ENCODE measurements at places on chromosomes 13 and 19.

DNA sequence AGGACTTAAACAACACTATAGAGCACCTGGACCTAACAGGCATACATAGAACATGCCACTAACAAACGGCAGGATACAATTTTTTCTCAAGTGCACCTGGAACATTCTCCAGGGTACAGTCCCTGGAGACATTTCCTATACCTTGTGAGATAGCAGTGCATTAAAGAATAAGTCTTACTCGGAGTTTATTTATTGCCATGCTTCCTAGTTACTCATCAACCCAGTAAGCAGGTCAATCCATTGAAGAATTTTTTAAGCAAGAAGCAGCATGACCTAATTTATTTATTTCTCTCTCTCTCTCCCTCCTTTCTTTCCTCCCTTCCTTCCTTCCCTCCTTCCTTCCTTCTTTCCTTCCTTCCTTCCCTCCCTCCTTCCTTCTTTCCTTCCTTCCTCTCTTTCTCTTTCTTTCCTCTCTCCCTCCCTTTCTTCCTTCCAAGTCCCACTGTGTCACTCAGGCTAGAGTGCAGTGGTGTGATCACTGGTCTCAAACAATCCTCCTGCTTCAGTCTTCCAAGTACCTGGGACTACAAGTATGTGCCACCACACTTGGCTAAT lies 6.6 kb upstream of the TFDP1 start:
- DNase-seq, result no peak

GRCh38 chr13:25733696-25734435 lies 317.9 kb downstream of the SHISA2 start:
- DNase-seq, result no peak

GRCh38 chr13:22776394-22777186 lies 404.2 kb upstream of the SGCG start:
- DNase-seq, result no peak

DNA sequence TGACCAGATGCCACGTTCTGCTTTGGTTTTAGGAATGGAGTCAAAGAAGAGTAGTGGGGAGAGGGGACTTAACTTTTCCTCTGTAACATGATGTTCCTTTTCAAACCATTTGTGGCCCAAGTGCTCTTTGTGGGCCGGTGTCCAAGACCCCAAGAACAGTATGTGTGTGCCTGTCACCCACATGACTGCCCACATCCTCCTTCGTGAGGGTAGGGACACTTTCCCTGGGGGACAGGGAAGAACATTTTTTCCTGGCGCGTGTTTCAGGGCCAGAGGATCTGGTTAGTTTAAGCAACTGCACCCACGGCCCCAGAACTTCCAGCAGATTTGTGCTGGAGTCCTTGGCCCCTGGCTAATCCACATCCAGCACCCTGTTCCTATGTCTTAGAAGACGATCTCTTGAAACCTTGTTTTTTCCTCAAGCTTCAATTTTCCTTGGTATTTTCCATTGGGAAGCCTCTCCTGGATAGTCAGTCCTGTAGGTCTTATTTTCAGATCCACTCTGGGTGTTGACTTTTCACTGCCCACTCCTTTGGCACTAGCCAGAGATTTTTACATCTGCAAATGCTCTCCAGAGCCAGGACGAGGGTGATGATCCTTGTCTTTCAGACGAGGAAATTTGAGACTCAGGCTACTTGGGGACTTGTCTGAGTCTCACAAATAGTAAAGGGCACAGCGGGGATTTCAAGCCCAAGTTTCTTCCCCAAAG lies 10.8 kb upstream of the CCDC97 start:
- DNase-seq, result no peak

- DNase-seq, result no peak
Measured at GRCh38 chr19:41997851-41998229, 3.8 kb upstream of the ATP1A3 start.

GRCh38 chr19:49324801-49325576 lies at the start of gene SLC6A16:
Gene SLC6A16, minus strand, starts transcription at chr19:49325191. Its CDS starts 13,844 bp downstream, at chr19:49311347.
- DNase-seq, result no peak

DNA sequence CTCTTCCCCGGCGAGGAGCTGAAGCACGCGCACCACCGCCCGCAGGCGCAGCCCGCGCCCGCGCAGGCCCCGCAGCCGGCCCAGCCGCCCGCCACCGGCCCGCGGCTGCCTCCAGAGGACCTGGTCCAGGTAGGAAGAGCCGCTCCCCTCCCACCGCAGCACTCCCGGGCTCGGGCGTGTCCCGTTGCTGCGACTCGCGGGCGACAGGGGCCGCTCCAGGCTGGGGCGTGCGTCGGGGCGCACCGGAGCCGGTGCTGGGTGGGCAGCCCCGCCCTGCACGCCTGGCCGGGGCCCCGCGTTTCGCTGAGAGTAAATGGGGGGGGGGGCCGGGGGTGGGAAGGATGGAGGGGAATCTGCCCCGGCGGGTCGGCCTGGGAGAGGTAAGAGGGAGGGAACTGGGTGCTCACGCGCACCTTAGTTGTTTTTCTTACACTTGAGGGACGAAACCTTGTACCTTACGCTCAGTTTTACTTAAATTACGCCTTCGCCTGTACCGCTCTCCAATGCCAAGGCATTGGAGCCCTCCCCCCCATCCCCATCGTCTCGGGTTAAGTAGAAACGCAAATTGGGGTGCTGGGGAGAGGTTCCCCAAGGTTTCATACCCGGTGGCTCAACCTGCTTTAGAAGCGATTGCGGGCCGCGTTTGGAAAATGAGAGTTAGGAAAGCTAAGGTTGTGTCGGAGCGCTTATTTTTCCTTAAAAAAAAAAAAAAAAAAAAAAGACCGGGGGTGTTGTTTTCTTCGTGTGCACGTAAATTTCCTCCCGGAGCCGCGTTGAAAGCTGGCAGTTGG lies 850 bp downstream of the KLF5 start:
- DNase-seq, result peak; percentile 42

GRCh38 chr19:46901701-46902401 lies 41.1 kb downstream of the ARHGAP35 start:
- no peak for DNase-seq

GRCh38 chr13:34310539-34310938 lies 492.6 kb downstream of the RFC3 start:
- no peak for DNase-seq

- DNase-seq, result no peak
Measured at GRCh38 chr13:98771838-98772611, 19.6 kb upstream of the SLC15A1 start.

DNA sequence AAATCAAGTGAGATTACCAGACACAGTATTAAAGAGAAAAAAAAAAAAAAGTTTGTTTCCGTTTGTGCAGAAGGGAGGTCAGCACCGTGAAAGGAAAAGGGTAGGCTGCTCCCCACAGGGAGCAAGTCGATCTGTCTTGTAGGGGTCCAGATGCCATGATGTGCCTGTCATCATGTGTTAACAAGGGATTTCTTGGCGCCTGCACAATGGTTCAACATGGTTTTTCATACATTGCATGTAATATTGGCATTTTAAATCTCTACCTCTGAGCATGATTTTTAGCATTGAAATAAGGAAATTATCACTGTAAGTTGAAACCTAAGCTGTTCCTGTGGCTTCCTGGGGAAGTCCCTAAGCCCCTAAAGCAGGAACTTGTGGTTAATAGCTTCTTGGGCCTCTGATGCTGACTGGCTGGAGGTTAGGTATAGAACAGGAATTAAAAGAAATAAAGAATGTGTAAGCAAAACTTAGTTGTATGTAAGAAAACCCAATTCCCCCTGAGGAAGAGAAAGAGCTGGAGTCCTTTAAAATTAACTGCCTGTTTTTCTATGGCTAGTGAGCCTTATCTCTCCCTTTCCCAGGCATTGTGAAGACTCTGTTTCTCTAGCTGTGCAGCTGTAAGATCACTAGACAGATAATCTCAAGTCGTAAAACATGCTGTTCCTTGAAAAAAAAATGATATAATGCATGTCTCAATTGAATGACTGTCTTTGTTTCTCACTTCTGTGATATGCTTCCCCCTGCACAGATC lies 7.4 kb upstream of the FCGBP start:
- DNase-seq, result no peak

GRCh38 chr13:21149568-21149967 lies 26.8 kb downstream of the SKA3 start:
- no peak for DNase-seq

DNA sequence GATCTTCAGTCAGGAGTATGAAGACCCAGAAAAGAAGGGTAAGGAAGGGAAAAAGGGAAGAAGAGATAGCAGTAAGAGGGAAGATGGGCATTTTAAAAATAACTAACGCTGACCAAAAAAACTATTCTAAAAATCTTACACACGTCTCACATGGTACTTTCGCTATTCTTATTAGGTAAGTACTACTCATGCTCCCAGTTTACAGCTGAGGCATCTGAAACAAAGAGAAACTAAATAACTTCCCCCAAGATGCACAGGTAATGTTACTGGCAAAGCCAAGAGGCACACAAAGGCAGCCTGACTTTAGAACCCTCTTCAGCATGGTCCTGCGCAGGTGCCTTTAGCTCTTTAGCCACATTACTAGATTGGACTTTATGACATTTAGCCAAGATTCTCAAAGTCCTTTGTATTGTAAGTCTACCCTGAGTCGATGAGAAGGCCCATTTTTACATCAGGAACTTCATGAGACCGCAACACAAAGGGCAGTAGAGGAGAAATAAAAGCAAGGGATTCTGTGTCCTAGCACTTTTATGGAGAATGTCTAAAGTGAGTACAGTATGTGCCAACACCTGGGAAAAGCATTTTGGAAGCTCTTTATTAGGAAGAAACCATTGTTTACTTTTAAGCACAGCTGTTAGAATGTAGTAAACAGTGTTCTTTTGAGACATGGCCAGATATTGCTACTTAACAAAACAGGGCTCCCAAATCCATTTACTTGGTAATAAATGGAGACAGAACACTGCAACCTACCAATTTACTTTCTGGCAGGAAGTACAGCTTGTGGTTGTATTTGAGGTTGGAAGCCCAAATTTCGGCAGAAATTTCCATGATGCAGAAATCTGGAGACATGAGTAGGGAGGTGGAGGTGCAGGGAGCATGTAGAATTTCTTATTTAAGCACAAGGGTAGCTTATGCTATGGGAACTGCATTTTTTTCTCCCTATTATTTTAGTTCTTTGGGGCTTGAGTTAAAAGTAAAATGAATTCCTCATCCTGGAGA lies 250.7 kb downstream of the KCTD12 start:
- no peak for DNase-seq

DNA sequence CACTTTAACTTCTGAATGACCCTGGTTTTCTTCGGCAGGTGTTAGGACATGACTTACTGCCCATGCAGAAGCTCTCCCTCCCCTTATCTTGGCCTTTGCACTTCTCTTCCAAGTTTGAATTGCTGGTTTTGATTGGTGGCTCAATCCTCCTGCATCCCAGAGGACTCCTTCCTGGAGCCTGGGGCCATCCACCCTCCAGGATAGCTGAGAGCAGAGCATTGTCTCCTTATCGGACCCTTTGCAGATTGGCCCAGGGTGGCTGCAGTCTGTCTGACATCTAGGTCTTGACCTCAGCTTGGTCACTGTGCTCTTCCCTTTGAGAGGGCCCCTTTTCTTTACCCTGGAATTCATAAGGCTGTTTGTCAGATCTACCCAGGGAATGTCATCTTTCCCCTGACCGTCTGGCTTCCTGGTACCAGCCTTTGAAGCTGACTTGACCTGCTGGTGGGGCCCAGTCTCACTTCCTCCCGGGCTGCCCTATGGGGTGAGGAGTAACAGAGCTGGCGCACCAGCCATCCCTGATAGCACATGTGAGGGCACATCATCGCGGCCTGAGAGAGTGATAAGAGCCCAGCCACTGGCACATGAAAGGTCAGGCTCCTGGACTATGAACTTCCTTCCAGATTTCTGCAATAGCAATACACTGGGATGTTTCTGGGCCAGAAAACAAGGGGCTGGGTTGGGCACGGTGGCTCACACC lies 172.9 kb upstream of the UBL3 start:
- DNase-seq, result no peak

DNA sequence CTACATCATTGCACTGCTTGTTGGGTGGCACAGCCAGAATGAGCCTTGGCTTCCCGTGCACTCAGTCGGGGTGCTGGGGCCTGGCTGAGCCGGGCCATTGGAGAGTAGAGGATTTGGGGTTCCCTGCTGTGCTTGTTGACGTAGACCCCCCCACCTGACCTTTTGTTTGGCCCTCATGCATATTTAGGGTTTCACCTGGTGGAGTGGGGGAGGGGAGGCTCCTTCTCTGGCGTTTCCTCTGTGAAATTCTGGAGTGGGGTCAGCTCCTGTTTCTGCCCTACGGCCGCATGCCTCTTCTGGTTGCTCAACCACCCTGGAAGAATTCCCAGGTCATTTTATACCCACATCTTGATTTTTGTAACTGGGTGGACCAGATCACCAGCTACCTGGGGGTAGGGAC lies 82.8 kb downstream of the SIPA1L3 start:
- DNase-seq, result no peak

DNA sequence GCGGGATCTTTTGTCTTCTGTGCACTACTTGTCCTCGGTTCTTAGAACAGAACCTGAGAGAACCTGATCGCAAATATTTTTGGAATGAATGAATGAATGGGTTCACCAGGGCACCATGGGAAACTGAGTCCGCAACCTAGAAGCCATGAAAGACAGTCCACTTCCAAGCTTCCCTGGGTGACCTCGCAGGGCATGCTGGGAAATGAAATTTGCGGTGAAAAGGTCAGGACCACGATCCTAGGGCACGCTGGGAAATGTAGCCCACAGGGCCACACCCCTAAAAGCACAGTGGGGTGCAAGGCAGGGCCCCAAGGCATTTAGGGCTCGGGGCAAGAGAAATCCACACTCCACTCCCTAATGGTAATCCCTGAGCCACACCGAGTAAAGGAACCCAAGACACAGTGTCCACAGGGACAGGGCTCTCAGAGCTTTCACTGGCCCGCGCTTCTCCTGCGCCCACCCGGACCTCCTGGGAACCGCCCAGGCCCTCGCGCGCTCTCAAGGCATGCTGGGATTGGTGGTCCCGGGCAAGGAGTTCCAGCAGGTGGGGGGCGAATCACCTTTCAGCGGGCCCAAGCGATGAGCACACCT lies 1.1 kb upstream of the PPP1R12C start:
- DNase-seq, result no peak

DNA sequence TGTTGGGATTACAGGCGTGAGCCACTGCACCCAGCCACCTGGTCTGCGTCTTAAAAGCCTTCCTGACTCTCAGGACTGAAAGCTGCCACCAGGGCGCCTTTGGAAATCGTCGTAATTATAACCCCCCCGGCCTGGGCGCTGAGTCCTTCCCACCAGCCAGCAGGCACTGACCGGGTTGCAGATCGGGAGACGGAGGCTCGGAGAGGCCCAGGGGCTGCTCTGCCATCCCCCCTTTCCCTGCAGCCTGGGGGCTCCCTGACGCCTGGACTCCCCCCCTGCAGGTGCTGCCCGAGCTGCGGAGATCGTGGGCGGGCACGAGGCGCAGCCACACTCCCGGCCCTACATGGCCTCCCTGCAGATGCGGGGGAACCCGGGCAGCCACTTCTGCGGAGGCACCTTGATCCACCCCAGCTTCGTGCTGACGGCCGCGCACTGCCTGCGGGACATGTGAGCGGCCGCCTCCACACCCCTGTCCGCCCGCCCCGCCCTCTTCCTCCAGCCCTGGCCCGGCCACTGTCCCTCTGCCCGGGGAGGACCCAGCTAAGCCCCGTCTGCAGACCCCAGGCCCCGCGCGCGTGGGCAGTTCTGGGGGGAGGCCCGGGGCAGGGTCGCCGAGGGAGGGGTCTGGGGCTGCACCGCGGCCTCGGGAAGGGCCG lies 2.5 kb downstream of the PRTN3 start:
- DNase-seq, result no peak

GRCh38 chr13:89150362-89150761 lies 1479.2 kb downstream of the SLITRK5 start:
- DNase-seq, result no peak
